ENCODE measurements at places on chromosomes 12 and 14.

DNA sequence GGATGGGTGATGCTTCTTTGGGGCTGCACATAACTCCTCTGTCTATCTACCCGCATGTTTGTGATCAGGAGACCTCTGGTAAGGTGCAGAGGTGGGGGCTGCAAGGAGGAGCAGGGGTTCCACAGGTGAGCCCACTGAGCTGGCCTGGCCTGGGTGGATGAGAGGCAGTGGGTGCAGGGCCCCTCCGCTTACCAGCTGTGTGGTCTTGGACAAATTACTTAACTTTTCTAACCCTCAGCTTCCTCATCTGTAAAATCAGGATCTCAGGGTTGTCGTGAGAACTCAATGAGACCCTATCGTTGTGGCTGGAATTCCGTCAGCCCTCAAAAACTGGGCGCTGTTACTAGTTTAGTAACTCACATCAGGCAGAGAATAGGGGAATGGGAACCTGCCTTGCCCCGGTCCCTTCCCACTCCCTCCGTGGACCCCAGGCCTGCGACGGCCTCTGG lies 7.5 kb downstream of the PTPN6 start:
- DNase-seq: no peak

- no peak for DNase-seq
Observed at GRCh38 chr14:57168138-57168679, 100.5 kb downstream of the EXOC5 start.

- DNase-seq: peak; percentile 64
Observed at GRCh38 chr12:123089631-123090353, 61.1 kb downstream of the PITPNM2 start.

DNA sequence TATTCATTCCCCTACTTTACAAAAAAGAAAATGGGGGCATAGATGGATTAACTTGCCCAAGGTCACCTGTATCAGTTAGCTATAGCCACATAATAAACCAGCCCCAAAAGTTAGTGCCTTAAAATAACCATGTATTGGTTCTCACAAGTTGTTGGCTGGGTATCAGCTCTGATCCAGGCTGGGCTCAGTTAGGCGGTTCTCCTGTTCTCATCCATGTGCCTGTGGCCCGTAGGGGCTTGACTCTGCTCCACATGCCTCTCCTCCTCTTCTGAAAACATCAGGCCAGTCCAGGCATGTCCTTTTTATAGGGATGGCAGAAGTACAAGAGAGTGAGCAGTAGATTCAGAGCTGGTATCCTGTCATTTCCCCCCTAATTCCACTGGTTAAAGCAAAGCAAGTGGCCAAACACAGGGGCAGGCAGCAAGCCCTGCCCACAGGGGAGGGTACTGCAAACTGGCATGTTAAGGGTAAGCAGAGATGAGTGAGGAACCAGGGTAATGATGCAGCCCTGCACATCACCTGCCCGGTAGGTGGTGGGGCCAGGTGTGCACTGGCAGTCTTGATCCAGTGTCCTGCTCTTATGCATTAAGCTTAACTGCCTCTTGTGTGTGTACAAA lies 47.9 kb upstream of the TUNAR start:
- DNase-seq: no peak

DNA sequence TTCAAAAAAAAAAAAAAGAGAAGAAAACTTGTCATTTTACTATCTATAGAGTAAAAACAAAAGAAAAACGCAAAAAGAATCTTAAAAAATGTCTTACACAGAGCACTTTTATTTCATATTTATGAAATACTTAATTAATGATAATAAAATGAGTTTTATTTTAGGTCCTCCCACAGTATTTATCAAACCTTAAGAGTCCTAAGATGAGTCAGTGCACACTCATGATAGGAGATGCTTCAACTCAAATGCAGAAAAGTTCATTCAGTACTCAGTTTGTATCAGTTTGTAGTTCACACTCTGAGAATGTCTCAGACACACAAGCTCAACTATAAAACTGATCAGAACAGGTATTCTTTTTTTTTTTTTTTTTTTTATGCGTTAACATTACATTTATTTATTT lies 41.7 kb downstream of the TRIM9 start:
- DNase-seq: no peak

- no peak for DNase-seq
Observed at GRCh38 chr12:94145191-94145983, 3.0 kb upstream of the PLXNC1 start.

DNA sequence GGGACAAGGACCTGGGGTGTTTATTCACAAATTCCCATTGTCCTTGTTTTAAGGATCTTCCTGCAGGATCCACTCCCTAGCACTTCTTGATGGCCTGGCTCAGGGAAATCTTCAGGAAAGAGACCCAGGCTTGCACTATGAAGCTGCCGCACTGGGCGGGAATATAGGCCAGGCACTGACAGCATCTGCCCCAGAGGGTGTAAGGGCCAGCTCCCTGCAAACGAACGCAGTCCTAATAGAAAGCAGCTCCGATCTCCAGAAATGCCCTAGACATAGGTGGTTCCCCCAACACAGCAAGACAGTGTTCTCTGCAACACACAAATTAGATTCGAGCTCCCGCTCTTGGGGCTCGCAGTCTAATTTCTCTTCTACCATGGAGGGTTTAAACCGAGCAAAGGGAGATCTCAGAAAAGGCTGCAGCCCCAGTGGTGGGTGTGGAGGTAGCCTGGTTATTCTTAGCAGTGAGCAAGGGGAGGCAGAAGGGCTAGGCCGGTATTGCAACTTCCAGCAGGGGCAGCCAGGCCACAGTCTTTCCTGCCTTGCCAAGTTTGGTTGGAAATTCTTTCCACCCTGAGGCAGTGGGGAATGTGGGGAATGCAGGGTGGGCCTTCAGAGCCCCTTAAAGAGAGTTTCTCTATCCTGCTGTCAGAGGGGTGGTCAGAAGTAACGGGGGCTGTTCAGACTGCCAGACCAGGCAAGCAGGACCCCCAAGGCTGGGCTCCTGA lies 16.1 kb upstream of the WSCD2 start:
- no peak for DNase-seq

GRCh38 chr14:50061664-50062437 lies 54.5 kb downstream of the VCPKMT start:
- peak; percentile 55 for DNase-seq

GRCh38 chr14:49640540-49641417 lies 5.7 kb upstream of the DNAAF2 start:
- DNase-seq: no peak

- no peak for DNase-seq
Observed at GRCh38 chr14:102026934-102027333, 59.9 kb downstream of the HSP90AA1 start.

DNA sequence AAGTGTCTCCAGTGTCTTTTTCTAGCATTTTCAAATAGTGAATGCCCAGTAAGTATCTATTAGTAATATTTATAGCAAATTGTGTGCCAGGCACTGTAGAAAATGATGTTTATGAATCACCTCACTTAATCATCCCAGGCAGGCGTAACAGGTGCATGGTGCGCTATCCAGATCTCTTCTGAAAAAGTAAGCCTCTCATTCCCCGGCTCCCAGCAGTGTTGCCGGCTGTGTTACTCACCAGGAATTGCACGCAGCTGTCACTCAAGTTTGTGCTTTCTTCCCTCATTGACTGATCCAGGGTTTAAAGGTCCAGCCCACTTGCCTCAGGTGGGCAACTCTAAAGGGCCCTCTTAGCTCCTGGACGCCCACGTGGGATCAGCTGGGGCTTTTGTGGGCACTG lies 173.8 kb upstream of the RASSF8 start:
- DNase-seq: no peak

DNA sequence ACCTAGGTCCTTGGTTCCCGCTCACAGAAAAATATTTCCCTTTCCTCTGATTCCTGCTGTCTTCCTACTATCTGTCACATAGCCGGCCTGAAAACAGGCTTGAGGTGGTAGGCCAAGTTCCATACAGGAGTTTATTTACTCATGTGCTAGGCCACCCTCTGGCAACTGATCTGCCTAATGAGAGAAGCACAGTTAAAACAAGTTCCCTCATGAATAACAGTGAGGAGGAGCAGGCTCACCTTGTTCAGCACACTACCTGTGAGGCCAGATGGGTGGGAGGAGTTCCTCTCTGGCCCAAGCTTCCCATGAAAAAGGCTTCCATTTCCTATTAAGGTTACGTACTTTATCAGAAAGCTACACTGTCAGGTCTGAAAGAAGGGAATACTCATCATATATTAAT lies 206.0 kb downstream of the MYRFL start:
- no peak for DNase-seq

- DNase-seq: no peak
Observed at GRCh38 chr12:15782667-15783066, 6.5 kb downstream of the EPS8 start.

- DNase-seq: no peak
Observed at GRCh38 chr14:55382483-55382882, 29.1 kb downstream of the ATG14 start.

GRCh38 chr12:31572900-31573600 lies 17.9 kb downstream of the DENND5B start:
- no peak for DNase-seq

DNA sequence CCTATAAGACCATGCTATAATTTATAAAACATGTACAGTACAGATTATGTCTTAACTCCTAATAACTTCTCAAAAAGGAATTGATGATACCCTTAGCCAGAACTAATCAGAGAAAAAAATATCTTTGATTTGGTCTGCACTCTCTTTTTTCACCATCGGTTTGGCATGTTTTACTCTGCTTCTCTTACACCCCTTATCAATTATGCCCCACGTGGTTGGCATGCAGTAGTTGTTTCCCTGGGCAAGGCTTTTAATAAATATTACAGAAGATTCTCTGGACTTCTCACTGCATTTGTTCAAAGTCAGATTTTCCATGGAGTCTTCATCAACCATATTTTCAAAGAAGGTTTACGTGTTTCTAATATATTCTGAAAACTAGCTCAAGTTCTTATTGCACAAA lies 167.4 kb upstream of the LRIG3 start:
- no peak for DNase-seq

DNA sequence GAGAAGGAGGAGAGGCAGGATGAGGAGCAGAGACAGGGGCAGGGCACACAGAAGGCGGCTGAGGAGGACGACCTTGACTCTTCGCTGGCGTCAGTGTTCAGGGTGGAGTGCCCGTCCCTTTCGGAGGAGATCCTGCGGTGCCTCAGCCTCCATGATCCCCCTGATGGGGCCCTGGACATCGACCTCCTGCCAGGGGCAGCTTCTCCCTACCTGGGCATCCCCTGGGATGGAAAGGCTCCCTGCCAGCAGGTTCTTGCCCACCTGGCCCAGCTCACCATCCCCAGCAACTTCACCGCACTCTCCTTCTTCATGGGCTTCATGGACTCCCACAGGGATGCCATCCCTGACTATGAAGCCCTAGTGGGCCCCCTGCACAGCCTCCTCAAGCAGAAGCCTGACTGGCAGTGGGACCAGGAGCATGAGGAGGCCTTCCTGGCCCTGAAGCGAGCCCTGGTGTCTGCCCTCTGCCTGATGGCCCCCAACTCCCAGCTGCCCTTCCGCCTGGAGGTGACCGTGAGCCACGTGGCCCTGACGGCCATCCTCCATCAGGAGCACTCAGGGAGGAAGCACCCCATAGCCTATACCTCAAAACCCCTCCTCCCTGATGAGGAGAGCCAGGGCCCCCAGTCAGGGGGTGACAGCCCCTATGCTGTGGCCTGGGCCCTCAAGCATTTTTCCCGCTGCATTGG lies 14.6 kb downstream of the CBLN3 start:
- no peak for DNase-seq

GRCh38 chr12:3055026-3055703 lies 22.0 kb upstream of the TSPAN9 start:
- DNase-seq: no peak

- DNase-seq: no peak
Observed at GRCh38 chr12:114401328-114402083, 4.4 kb downstream of the TBX5 start.
